ENCODE measurements at places on chromosomes 6 and 20.

GRCh38 chr6:13398421-13398994 is 70.2 kb upstream of the TBC1D7 start:
- peak; percentile 90 for DNase-seq

DNA sequence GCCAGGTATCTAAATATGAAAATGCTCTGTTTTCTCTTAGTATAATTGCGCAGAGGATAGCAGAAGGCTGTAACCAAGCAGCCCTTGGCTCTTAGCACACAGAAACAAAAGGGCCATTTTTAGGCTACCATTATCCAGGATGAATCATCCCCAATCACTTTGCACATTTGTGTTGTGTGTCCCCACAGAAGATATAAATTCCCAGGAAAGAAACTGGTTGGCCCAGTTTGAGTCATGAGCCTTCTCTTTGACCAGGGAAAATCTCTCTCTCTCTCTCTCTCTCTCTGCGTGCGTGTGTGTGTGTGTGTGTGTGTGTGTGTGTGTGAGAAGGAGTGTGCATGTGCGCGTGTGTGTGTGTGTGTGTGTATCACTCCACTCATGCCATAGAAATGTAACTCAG is 178.5 kb downstream of the FRK start:
- peak; percentile 18 for DNase-seq

DNA sequence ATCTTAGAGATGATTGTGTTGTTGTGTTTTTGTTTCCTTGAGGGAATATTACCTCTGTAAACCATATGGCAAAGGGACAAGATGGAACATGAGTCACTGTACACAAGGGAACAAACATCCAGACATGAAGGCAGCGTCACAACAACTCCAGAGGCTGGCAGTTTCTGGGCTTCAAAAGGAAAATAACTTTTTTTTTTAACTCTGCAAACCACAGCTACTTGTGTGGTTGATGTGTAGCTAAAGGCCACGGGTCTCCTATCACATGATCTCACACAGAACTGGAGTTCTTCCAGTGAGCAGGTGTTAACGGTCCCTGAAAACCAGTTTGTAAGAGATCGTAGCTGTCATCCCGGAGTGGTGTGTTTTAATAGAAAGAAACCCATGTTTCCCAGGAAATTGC is 33.2 kb upstream of the HBS1L start:
- DNase-seq = no peak

- peak; percentile 11 for DNase-seq
Measured at GRCh38 chr6:23499549-23499948, 626.5 kb upstream of the NRSN1 start.

DNA sequence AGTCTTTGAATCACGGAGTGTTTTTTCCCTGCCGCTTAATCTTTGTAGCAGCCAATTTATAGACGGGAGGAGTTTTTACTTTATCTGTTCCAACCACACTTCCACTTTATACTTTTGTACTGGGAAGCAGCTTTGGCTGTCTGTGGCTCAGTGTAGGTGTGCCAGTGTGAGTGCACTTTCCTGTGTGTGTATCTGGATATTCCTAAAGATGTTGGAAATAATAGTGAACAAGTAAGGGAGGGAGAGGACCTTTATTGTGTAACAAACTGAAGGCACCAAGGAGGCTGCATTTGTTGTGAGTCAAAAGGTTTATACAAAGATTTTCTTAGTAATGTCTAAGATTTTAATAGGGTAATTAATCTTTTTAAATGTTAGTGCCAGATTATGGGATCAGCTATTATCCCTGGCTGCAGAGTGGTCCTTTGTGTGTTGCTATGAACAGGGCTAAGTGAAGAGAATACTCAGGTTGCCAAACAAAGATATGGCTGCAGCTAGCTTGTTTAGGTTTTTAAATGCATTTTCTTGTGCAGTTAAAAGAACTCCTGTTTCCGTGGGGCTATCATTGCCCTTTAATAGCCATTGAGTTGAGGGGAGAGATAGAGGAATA is 226.3 kb downstream of the RNF144B start:
- DNase-seq = no peak

- peak; percentile 17 for DNase-seq
Measured at GRCh38 chr6:140360651-140361050, 986.2 kb upstream of the CITED2 start.

GRCh38 chr6:117674503-117674902 is 766 bp upstream of the NUS1 start:
- no peak for DNase-seq

DNA sequence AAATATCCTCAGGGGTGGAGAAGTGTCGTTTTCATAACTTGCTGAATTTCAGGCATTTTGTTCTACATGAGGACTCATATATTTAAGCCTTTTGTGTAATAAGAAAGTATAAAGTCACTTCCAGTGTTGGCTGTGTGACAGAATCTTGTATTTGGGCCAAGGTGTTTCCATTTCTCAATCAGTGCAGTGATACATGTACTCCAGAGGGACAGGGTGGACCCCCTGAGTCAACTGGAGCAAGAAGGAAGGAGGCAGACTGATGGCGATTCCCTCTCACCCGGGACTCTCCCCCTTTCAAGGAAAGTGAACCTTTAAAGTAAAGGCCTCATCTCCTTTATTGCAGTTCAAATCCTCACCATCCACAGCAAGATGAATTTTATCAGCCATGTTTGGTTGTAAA is 20.3 kb upstream of the MAPK13 start:
- DNase-seq = no peak

DNA sequence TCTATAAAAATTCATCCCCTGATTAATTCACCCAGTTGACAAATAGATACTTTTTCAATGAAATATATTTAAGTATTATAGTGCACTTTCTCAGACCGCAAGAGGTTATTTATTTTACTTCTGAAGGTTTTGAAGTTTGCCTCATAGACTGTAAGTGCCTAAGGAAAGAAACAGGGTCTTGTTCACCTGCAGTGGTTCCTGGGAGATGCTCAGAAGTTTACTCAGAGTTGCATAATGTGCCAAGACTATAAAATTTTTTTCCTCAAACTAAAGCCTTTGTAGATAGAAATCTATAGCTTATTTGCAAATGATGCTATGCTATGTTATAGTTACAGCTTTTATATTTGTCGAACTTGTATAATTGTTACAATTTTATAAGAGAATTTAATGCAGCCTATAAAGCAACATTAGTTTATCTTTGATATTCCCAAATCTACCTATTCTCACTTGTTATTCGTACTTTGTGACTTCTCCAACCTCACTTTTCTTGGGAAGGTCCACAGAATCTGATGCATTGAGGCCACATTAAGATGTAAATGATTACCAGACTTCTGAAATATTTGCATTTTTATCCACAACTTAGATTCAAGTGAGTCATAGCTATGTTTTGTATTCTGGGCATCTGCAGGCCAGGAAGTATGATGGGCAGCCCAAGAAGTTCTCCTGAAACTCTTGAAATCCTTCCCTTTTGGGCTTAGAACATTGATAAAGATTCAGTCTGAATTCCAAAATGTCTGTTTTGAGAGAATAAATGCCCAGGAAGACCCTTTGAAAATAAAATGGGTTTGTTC is 35.7 kb downstream of the KCNQ5 start:
- DNase-seq = no peak

DNA sequence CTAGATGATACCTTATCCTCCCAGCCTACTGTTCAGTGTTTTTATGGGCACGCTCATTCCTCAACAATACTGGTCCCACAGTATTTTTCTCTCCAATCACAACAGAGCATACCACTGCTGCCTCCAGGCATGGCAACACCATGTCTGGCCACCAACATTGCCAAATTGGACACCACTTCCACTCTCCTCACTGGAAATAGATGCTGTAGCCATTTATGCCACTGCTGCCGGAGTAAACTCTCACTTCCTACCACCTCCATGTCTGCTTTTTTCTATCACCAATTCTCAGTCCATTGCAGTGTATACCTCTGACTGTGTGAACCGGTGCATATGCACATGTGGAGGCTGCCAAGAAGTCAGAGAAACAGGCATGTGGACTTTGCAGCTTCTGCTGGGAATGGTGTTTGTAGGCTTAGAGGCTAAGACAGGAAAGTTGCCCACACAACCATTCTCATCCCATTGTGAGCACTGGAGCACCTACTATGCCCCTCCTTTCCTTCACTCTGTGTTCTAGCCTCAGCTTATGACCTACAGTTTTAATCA is 14.4 kb downstream of the PI3 start:
- DNase-seq = no peak

DNA sequence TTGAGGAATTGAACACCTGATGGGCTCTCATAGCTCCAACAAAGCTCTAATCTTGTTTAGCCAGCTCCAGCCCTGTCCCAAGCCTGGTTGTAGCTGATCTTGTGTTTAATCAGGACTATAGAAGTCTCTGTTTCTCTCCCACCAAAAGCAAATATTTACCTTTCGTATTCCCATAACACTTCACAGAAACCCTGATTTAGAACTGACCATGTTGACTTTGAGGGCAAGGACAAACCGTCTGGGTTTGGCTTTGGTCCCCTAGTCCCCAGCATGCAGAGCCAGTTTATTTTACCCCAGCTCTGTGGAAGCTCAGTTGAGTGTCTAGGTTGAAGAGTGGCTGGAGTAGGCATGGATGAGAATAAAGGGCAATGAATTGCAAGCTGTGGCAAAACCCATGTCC is 18.0 kb upstream of the SIM1 start:
- peak; percentile 73 for DNase-seq

DNA sequence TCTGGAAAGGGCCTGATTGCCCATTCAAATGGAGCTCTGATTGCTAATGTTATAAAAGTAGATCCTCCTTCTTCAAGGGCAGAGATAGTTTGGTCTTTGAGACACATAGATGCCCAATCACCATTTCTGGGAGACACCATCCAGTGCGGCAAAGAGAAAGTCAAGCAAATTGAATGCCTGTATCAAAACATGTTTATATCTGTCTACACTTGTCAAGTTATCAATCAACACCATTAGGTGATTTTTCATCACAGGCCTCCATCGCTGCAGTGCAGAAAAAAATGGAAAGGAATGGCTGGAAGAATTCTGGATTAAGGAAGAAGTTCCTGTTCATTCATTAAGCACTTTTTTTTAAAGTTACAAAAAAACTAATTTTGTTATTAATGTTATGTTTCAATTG is 54.8 kb upstream of the ZFP64 start:
- no peak for DNase-seq

- peak; percentile 36 for DNase-seq
Measured at GRCh38 chr6:104896914-104897313, 37.2 kb upstream of the HACE1 start.

GRCh38 chr20:16488086-16488485 is 85.2 kb downstream of the KIF16B start:
- DNase-seq = peak; percentile 36

GRCh38 chr6:24228681-24229255 is 102.8 kb downstream of the NRSN1 start:
- DNase-seq = no peak

DNA sequence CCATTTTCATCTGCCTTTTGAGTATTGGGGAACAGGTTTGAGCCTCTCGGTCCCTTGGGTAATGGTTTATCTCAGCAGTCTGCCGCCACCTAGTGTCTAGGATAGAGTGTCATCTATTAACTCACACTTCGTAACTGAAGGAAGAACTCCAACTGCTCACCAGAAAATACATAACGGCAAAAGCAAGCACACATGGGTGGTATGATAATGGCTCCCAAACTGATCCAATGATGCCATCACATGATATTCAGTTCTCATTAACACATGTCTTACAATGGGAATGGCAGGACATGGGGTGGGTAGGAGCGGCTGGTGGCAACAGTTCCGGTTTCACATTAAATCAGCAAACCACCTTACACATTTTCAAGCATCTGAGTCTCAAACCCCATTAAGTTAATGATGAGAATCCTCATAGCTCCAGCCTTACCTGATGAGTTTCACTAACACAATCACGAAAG is 110.7 kb upstream of the PHACTR1 start:
- peak; percentile 75 for DNase-seq

- no peak for DNase-seq
Measured at GRCh38 chr20:62052336-62052841, 13.3 kb downstream of the TAF4 start.

DNA sequence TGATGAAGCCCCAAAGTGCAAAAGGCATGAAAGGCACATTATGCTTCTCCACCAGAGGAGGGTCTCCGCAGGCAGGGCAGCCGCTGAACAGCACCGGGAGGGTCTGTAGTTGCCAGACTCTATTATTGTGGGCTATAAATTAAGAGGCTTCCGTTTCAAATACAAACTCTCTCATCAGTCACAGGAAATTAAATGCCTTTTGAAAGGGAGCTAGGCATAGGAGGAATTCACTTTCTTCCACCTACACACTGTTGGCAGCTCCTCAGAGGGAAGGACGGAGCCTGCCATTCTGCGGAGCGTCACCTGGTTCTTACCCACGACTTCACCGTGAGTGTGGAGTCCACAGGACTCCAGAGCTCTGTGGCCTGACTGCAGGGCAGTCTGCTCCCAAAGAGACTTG is 140.8 kb upstream of the AGPAT4 start:
- DNase-seq = no peak

GRCh38 chr6:89834884-89835792 is 5.5 kb downstream of the CASP8AP2 start:
- no peak for DNase-seq

DNA sequence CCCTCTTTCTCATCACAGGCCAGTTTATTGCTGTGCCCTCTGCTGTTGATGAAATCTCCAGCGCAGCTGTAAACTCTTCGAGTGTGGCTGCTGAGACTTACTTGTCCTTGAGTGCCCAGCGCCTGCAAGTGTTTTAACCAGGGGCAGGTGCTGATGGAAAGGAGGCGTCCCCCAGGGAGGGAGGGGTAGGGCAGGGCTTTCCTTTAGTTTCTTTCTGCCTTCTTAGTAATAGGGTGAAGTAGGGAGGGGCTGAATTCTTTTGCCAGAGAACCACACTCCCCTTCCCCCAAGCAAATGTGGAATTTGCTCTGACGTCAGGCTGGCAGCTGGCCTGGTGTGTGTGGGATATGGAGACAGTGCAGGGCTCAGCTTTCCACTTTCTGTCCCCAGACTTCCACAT is 61.2 kb downstream of the IGF2R start:
- DNase-seq = no peak

DNA sequence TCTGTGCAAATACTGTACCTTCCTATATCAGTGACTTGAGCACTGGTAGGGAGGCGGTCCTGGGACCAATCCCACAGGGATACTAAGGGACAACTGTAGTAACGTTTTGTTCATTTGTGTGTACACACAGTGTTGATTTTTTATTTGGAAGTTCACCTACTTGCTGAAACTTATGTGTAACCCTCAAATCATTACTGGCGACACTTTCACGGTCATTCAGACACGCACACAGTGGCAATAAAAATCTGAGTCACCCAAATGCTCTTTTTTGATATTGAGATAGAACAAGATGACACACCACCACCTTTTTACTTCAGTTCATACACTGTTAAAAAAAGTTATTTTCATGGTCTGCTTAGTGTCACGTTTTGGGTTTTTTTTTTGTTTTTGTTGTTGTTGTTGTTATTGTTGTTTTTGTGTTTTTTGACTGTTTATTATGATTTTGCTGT is 79.8 kb downstream of the QKI start:
- no peak for DNase-seq

GRCh38 chr6:153401751-153402150 is 270.7 kb upstream of the RGS17 start:
- peak; percentile 75 for DNase-seq

DNA sequence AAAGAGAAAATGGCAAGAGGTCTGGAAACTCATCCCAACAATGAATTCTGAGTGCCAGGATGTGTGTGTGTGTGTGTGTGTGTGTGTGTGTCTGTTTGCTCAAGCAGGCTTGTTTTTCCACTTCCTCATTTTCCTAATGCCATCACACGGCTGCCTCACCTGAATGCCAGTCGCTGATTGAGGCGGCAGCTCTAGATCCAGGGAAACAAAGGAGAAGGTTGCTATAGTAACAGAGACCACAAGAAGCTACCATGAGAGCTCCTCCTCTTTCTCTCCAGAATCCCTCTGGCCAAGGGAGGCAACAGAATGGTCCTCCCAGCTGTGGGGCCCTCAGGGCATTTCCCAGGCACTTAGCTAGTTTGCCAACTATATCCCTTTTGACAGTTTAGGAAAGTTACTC is 241.1 kb upstream of the TSHZ2 start:
- DNase-seq = peak; percentile 14
